Stimulated activated CD4-positive, alpha-beta T cell treated with anti-CD3 and anti-CD28 coated beads, TNF-alpha, amount 100 ng/mL, for 4 hours (primary cell): ENCODE measurements at places on chromosomes 7 and 10.

DNA sequence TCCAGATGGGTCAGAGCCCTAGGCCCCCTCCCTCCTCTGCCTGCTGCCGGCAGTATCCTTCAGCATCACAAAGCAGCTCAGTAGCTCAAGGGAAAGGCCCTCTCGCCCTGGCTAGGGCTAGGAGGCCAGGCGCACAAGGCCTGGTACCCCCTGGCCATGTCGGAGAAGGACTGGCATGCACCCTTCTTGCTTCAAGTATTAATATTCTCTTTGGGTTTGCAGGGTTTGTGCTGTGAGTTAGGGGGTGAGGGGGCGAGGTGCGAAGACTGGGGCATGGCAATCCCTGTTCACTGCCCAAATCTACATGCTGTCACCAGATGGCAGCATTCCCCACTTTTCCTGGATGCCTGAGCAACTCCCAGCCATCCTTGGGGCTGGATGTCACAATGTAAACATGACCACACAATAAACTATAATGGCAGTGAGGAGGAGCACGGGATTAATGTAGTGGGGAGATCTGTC lies 105.2 kb downstream of the NEURL1 start:
- DNase-seq: no peak

- DNase-seq: no peak
These were observed 15.1 kb upstream of the ATE1 start for GRCh38 chr10:121942749-121943416.

DNA sequence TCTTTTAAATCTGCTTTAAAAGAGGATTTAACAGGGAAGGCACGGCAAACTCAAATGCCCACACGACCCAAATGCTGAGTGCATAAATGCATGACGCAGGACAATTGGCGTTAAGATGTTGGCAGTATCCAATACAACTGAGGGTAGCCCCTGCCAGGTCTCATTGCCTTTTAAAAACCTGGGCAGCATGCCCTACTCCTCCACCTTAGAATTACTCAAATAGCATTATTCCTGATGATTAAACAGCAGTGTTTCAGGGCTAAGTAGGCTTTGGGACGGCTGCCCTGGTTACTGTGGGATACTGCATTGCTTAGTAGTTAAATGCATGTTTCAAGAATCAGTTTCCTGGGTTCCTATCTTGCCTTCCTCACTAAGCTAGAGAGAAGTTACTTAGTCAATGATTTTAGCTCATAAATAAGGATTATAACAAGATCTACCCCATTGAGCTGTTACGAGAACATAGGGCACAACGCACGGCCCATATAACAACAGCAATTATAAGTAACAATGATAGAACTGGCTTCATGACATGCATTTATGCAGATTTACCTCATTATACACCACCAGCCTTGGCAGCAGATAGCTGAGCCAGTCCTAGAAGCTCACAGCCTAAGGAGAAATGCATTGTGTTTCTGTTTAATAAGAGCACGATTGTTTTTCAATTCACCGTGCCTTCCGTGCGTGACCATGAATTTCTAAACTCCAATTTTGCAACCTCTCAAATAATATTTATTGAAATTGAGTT lies 7.9 kb downstream of the TUBAL3 start:
- DNase-seq: no peak

DNA sequence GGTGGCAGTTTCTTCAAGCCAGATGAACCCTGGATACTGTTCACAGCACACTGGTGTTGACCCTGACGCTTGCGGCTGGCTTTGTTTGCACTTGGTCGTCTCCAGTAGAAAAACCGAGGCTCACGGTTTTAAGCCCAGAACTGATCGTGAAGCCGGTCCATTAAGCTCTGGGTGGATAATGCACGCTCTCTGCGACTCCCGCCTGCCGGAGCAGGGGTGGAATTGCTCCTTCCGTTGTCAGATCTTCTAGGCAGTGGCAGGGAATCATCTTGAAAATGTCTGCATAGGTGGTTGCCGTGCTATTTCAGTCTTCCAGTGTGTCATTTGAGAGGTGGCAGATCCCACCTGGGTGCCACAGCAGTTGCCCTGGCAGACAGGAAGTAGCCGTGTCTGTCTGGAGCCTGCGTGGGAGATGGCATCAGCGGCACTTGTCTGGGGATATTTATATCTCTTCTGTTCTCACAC lies 35.9 kb upstream of the AP5Z1 start:
- peak; percentile 38 for DNase-seq

DNA sequence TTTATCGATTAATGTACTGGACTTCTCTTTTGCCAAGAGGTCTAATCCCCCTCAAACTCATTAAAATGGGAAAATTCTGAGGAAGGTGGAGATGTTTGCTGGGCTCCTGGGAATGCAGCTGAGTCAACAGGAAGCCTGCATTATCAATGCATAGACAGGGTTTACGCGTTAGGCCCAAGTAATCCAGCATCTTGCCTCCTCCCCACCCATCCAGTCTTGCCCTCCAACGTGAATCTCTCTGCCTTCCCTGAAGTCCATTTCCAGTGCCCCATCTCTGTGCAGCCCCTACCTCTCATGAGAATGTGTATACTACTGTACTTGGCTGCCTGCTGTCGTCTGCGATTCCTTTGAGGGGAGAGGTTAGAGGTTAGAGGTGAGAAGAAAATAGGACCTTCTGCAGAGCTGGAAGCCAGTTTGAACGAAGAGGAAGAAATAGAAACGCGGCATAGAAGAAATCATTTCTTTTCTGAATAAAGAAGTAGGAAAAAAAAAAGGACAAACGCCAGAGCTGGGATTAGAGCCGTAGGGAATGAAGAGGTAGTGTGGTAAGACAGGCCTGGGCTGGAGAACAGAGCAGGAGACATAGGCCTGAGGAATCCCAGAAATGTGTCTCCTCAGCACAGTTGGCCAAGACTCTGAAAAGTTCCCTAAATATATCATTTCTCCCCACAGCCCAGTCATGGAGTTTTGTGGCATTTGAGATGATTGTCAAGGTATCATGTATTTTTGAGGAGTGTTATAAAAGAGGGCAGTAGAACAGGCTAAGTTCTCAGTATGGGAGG lies 75.6 kb downstream of the MYOF start:
- DNase-seq: no peak

DNA sequence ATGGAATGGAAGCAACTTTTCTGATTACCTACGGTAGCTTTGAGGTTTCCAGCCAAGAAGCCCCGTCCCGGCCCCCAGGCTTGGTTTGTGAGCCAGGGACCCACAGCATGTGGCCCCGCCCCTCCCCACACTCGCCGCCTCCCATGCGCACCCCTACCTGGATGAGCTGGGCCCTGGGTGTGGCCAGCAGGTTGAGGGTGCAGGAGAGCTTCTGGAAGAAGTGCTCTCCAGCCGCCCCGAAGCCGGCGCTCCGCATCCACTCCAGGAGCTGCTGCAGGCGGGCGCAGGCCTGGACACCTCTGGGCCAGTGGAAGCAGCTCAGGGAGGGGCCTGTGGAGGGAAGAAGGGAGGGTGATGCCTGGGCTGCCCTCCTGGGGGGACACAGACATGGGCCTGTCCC lies 39.7 kb downstream of the AP5Z1 start:
- DNase-seq: no peak

DNA sequence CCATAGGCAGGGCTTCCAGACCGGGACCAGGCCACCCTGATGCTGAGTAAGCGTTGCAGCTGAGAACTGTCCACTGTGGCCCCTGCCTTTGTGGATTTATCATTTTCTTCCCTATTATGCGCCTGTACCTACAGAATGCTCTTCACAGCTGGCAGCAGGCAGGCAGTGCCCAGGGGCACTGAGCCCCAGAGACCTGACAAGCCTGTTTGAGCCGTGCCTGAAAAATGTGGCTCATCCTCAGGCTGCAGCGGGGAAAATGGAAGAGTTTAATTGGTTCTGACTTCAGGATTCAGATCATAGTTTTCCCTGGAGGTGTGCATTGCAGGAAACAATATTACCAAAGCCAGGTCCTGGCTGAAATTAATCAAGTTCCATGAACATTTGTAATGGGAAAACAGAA lies 200.2 kb downstream of the ZNF438 start:
- no peak for DNase-seq

- DNase-seq: no peak
These were observed 27.1 kb upstream of the SEMA4G start for GRCh38 chr10:100942229-100942628.

GRCh38 chr10:126118476-126118875 lies 222.1 kb downstream of the FANK1 start:
- no peak for DNase-seq

DNA sequence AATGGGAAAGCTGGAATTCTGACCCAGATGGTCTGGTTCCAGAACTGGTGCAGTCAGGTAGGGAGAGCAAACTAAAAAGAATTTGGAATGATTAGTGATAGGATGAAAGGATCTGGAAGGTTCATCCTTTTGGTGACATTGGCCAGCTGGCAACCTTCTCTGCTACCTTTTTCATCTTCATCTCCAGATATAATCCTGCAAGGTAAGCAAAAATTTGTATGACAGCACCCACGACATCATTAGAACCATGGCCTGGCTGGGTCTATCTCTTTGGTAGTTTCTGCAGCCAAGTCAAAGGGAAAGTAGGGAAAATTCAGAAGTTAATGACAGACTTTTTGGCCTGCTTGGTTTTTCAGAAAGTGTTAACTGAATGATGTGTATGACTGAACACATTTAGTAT lies 188.9 kb upstream of the MALRD1 start:
- DNase-seq: no peak

DNA sequence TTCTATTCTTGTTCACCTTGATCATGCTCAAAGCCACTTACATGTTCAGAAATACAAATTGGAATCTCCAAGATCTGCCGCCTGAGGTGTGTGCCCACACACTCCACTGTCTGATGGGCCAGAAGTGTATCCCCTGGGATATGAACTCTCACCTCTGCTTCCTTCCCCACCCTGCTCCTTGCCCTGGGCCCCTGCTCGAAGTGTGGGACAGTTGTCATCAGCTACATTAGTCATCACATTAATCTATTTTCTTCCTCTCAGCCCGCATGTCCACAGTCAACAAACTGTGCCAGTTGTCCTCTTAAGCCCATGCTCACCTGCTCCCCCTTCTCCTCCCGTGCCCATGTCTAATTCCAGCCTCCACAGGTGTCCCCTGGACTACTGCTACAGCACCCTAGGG lies 154.7 kb downstream of the PTPN20 start:
- no peak for DNase-seq

DNA sequence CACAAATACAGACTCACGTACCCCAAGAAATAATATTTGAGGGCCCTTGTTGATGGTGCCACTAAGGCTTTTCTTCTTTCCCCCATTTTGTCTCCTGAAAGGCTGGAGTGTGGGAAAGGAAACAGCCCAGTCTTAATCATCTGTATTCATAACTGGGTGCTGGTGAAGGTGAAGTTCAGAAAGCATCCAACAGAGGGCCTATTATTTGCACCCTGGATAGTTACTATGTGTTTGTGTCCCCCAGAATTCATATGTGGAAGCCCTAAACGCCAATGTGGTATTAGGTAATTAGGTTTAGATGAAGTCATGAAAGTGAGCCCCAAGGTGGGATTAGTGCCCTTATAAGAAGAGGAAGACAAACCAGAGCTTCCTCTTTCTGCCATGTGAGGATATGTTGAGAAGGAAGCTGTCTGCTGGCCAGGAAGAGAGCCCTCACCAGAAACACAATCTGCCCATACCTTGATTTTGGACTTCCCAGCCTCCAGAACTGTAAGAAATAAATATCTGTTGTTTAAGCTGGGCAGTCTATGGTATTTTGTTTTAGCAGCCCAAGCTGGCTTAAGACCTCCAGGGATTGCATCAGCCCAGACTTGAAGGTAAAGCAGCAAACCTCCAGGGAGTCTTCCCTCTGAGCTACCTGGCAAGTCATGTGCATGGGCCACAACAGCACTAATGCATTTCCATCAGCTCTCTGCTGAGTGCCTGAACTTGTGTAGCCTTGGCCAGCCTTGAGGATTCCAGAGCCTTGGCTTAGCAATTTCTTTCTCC lies 90.0 kb upstream of the ADRB1 start:
- no peak for DNase-seq

DNA sequence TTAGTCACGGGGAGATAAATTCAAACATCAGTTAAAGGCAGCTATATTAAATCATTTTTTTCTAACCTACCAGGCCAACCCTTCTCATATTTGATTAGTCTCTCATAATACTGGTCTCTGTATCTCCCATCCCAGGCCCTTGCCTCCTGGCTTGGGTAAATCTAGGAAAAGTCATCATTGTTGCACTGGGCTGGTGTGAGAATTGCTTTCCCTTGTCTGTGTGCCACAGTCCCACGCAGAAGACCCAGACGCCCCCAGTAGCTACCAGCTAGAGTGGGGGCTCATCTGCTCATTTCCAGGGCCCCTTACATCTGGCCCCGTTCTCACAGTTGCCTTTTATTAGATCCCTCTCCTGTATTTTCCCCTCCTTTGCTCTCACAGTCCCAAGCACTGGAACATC lies 67.6 kb upstream of the VIPR2 start:
- DNase-seq: no peak

GRCh38 chr7:36188266-36188665 lies 35.2 kb downstream of the EEPD1 start:
- DNase-seq: no peak

- DNase-seq: no peak
These were observed 1.8 kb upstream of the RSU1 start for GRCh38 chr10:16819026-16819425.

GRCh38 chr7:101529560-101529959 lies 99.5 kb downstream of the MYL10 start:
- DNase-seq: no peak

DNA sequence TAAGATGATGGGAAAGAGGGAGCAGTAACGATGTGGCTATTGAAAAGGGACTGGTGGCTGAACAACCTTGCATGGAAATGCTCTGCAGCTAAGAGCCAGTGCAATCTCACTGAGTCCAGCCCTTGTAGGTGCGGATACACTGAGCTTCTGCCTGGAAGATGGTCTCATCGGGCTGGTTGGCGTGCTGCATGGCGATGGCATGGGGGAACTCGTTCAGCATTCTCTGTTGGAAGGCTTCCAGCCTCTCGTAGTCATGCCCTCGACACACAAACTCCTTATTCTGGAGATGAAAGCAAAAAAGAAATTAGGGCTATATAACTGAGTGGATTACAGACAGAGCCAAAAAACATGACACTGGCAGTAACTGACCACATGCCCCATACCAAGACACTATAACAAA lies 197.8 kb upstream of the IMMP2L start:
- no peak for DNase-seq

DNA sequence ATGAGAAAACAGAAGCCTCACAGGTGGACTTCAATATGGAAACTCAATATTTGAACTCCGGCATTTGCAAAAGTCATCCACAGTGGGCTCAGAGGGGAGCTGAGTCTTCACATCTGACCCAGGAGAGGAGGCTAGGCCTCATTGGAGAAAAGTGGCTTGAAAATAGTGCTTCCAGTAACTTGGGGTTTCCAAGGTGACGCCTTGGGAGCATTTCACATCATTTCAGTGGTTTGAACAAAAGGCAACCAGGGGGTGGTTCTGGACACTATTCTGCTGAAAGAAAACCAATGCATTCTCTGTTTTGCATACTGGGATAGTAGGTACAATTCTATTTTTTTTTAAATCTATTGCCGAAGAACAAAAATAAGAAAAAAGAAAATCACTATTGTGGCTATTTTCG lies 599.2 kb upstream of the POM121L12 start:
- no peak for DNase-seq
